ENCODE measurements at places on chromosomes 3 and 15.

DNA sequence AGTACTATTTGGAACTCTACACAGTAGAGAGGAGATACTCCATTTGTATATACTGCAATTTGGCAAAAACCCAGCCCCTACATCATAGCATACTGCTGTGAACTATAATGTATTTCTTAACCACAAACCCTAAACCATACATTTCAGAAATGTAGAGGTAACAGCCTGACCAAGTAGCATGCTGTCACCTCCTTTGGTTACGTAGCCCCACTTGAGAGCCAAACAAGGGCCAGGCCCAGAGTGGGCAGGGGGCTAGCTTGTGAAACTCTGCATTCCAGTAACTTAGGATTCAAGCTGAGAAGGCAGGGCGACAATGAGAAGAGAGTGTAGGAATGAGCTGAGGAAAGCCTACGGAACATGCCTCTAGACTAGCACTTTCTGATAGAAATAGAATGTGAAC is 135.8 kb downstream of the GREM1 start:
- no peak for DNase-seq

DNA sequence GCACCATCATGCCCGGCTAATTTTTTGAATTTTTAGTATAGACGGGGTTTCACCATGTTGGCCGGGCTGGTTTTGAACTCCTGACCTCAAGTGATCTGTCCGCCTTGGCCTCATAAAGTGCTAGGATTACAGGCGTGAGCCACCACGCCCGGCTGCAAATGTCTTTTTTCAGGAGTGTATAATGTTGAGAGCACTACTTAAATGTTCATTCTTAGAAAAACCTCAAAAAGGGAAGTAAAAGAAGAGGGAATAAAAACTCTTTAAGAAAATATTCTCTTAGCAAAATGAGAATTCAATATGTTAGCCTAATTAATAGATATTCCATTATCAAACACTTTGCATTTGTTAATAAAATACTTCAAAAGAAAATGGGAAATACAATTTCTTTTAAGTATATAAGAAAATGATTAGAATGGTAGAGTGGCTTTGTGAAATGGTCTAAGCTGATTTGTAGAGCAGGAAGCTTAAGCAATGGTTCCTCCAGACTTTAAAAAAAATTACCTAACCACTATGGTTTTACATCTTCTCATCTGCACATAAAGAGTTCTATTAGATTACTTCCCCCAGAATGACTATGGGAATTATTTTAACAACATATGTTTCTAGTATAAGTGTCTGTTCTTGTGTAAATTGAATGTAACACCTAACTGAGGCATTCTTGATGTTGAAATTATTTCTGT is 226.7 kb upstream of the ALCAM start:
- no peak for DNase-seq

- no peak for DNase-seq
Observed at GRCh38 chr3:41026394-41027177, 172.7 kb upstream of the CTNNB1 start.

- DNase-seq: peak; percentile 45
Observed at GRCh38 chr3:67017211-67017610, 19.1 kb downstream of the KBTBD8 start.

GRCh38 chr3:126375835-126376331 is 18.7 kb upstream of the KLF15 start:
- no peak for DNase-seq

- DNase-seq: no peak
Observed at GRCh38 chr3:184235381-184236032, 6.1 kb downstream of the VWA5B2 start.

- no peak for DNase-seq
Observed at GRCh38 chr3:147620906-147621305, 211.7 kb downstream of the ZIC1 start.

- DNase-seq: no peak
Observed at GRCh38 chr3:43399034-43399433, 112.7 kb downstream of the SNRK start.

GRCh38 chr15:91146728-91147127 is 46.7 kb downstream of the SV2B start:
- DNase-seq: no peak

- DNase-seq: no peak
Observed at GRCh38 chr15:41169781-41170180, 53.7 kb upstream of the INO80 start.

DNA sequence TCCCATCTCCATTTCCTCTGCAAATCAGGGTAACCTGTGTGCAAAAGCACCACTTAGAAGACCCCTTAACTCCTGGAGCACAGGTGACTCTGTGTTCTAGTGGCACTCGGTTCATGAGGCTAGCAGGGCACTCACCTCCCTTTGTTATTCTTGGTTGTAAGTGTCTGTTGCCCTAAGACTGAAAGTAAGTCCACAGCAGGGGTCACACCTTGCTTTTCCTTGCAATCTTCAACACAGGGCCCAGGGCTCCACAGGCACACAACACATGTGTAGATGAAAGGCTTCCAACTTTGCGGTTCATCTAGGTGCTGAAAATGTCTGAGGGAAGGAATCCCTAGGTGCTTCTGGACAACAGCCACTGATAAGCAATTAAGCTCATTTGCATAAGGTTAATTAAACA is 2.9 kb downstream of the RNU6-1 start:
- no peak for DNase-seq

- no peak for DNase-seq
Observed at GRCh38 chr3:154614601-154615000, 184.6 kb upstream of the GPR149 start.

DNA sequence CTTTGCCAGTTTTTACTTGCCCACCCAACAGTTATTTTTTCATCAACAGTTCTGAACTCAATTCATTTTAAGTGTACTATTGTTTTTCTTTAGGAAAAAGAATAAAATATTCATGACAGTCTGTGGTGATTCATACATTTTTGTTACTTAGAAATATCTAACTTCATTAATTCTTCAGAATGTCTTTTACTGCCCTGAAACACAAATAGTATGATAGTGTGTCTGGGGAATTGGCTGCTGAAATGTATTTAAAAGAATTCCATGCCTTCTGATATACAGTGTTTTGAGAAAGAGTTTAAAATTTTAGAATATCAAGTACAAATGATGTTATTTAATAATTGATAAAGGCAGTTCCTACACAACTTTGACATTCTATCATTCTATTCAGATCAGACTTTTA is 854.1 kb downstream of the NAALADL2 start:
- no peak for DNase-seq

DNA sequence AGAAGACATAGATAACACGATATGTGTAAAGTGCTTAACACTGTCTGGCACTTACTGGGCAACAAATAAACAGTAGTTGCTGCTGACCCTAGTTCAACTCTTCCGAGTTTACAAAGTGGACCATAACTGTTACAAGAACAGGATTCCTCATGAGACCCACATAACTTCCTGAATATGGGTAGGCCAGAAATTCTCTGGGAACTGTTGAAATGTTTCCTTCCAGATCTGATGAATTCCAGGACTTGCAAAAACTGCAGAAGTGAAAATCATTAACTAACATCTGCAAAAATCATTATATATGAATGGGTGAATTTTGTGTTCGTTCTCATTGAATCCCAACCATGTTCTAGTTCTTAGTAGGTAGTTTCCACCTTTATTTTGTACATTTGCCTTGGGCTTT is 181.7 kb upstream of the MME start:
- no peak for DNase-seq

- no peak for DNase-seq
Observed at GRCh38 chr3:125112981-125113380, 57.2 kb upstream of the HEG1 start.

GRCh38 chr15:31537770-31538592 is 211.3 kb downstream of the KLF13 start:
- no peak for DNase-seq

DNA sequence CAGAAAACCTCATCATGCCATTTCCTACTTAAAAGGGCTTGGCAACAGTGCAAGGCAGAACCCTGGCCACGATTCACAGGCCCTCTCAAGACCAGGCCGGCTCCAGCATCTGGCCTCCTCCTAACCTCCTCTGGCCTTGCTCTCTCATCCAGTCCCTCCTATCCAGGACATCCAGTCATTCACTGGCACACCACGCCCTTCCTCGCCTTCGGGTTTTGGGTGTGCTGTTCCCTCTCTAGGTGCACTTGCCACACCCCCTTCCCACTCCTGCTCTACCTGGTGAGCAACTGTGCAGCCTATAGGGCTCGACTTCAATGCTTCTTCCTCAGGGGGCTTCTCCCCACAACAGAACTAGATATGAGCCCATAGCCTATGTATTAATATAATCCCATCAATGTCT is 317.1 kb downstream of the ARRDC4 start:
- DNase-seq: no peak

DNA sequence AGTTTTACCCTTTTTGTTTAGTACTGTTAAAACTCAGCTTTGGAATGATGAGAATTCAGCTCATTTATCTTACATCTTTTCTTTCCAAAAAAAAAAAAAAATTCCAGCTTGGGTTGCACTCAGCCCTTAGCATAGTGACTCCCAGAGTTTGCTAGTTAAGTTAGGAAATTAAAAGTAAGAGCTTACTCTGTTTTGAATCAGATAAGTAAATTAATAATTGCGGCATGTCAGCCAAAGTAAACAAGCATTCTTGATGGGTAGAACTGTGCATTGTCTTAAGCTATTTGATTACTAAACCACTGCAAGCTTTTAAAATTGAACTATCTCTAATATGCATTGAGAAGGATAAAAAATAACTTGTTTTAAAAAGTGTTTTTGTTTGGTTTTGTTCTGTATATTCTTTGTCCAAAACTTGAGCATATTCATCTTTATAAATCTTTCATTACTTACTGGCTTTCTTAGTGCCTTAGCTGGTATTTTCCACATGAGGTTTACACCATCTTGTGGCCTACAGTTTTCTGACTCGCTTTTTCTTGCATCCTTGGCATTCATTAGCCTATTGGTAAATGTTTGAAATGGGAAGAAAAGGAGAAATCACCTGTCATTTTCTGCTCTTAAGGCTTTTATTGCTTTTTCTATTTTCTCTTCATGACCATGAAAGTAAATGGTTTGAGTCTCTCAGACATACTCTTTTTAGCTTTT is 107.6 kb downstream of the FILIP1L start:
- no peak for DNase-seq

GRCh38 chr15:45402955-45403877 is 24.9 kb upstream of the GATM start:
- peak; percentile 44 for DNase-seq

GRCh38 chr3:52057812-52058495 is 1.6 kb upstream of the DUSP7 start:
- DNase-seq: no peak

DNA sequence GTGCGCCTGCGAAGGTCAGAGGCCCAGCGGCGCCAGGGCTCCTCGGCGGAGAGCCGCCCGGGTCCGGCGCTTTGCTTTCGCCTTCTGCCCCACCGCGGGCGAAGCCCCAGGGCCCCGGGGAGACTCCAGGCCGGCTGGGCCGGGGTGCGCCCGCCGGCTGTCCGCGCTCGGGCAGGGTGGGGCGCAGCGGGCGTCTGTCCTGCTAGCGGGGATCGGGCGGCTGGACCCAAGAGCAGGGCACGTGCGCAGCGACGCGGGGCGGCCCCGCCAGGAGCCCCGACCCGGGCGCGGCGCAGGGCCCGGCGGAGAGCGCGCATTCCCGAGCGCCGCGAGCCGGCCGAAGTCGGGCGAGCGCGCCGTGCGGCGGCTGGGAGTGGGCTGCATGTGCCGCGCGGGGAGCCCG is 569 bp upstream of the ALDH1A3 start:
- DNase-seq: no peak

GRCh38 chr15:48463366-48463880 is 132.2 kb downstream of the DUT start:
- DNase-seq: no peak

DNA sequence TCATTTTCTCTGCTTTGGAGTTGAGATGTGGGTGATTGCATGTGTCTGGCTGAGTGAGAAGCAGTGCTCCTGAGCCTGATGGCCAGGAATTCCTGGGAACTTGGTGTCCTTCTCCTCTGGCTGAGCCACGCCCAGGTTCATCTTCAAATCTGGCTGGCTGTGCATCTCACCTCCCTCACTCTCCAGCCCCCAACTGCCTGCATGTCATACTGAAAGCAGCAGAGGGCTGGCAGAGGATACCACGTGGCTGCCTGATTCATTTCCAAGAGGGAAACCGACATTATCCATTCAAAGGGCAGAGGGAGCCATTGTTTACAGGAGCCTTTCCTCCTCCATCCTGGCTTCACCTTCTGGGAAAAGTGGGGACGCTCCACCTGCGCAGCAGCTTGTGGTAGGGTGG is 57.4 kb downstream of the ABHD5 start:
- no peak for DNase-seq

DNA sequence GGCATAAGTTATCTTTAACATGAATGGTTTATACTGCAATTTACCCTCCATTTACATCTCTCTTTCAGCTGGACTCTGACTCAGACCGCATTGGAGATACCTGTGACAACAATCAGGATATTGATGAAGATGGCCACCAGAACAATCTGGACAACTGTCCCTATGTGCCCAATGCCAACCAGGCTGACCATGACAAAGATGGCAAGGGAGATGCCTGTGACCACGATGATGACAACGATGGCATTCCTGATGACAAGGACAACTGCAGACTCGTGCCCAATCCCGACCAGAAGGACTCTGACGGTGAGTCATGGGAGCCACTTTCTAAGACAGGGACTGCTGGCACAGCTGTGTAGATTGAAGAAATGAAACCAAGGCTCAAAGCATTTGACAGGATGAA is 11.6 kb downstream of the THBS1 start:
- DNase-seq: no peak

GRCh38 chr15:85116925-85117646 is 135.4 kb downstream of the PDE8A start:
- no peak for DNase-seq

- peak; percentile 30 for DNase-seq
Observed at GRCh38 chr3:14319654-14320182, 82.7 kb upstream of the SLC6A6 start.

DNA sequence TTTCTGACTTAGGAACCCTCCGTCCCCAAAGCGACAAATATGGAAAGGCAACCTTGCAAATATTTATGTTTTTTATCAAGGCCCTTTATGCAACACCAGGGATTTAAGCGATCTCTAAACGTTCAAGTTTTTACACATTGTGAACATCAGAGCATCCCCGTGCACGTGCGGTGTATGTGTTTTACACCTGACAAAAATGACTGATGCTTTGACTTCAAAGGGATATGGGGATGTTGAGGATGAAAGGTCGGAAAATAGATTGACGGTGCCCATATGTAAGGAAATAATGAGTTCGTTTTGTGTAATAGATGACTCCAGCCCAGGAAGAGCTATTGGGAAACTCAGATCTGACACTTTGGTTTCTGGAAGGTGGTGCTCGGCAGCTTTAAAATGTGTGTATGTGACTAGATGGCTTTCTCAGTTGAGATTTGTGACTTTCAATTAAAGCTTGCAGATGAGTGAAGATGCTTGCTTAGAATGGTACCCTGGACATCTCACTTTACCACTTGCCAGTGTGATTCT is 866 bp downstream of the SLC49A4 start:
- DNase-seq: peak; percentile 61

DNA sequence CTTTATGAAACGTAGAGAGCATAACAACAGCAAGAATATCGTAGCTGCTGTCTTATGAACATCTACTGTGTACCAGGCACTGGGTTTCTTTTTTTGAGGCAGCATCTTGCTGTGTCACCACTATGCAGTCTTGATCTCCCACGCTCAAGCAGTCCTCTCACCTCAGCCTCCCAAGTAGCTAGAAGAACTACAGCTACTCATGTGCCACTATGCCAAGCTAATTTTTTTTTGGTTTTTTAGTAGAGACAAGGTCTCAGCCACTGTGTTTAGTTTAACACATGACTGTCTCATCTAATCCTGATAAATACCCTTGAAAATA is 129.9 kb downstream of the VGLL4 start:
- DNase-seq: no peak

- DNase-seq: no peak
Observed at GRCh38 chr15:63296195-63296594, 18.8 kb downstream of the APH1B start.

- DNase-seq: no peak
Observed at GRCh38 chr15:69095274-69095673, 65.2 kb upstream of the GLCE start.

All from activated naive CD4-positive, alpha-beta T cell treated with anti-CD3 and anti-CD28 coated beads for 36 hours (primary cell).